ENCODE measurements at places on chromosomes 1 and 21.

DNA sequence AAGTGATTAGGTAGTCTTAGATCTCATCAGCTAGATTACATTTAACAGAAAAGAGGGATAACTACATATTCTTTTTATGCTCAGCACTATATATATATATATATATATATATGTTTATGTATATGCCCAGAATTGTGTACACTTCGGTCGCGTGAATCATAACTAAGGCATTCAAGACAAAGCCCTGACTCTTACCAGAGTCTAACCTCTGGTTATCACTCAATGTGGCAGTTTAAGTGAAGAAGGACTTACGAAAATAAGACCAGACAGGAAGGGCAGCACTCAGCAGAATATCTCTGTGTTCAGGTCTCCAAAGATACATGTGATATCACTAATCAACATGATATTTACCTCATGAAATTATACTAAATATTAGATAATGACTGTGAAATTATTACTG lies 1326.7 kb downstream of the MRPL39 start:
- DNase-seq, result no peak

DNA sequence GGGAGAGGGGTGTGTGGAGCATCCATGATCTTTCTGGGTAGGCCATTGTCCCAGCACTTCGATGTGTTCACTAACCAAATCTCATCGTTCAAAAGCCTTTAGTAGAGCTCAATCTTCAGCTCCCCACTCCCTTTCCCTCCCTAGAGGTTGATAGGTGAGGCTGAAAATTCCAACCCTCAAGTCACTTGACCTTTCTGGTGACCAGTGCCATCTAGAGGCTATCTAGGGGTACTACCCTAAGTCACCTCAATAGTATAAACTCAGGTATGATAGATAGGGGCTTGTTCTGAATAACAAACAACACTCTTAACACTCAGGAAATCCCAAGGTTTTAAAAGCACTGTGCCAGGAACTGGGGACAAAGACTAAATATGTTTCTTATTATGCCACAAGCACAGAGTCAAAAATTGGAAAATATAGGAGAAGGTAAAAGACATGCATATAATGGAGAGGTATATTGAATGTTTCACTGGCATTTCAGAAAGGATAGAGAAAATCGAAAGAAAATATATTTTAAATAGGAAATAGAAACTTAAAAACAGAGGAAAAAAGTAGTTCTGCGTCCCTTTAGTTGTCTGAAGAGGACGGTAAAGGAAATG lies 42.9 kb upstream of the CD53 start:
- peak; percentile 13 for DNase-seq

DNA sequence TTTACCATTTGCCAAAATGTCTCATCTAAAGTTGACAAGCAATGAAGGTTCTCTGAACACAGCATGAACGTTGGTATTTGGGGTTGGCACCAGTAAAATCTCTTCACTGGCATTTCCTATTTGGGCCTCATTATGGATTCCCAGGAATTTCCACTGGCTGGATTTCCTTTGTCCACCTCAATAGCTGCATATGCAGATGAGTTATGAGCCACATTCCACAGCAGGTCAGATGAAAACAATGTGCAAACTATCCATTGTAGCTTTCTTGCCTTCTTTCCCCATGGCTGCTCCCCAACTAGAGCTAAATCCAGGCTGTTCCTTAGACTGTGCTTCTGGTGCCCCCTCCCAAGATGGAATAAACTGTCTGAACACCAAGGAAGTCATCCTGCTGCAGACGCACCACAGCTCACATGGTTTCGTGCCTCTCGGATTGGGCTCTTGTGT lies 168.1 kb upstream of the FGGY start:
- peak; percentile 88 for DNase-seq

DNA sequence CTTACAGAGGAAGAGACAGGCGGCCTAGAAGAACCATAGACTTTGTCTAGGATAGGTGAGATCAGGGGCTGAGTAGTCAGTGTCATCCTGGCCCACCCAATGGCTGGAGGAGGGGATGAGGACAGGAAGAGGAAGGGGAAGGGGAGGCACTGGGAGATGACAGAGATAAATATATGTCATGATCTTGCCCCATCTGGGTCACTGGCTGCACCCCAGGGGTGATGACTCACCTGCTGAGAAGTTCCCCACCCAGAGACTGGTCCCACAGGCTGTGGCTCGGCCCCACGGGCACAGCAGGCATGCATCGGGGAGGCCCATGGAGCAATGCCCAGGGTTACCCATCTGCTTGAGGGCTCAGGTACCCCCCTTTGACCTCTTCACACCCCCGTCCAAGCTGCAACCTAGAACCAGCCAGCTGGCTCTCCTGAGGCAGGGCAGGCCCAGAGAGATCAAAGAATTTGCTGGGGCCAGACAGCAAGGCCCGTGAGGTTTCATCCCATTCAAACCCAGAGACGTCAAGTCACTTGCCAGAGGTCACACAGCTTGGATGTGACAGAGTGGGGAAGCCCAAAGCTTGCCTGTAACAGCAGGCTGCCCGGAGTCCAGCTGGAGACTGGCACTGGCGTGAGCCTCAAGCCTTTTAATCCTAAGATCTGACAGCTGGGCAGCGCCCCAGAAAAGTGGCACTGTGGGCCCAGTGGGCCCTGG lies 34.7 kb upstream of the CASZ1 start:
- no peak for DNase-seq

GRCh38 chr1:168879896-168880734 lies 151.1 kb upstream of the DPT start:
- peak; percentile 53 for DNase-seq

DNA sequence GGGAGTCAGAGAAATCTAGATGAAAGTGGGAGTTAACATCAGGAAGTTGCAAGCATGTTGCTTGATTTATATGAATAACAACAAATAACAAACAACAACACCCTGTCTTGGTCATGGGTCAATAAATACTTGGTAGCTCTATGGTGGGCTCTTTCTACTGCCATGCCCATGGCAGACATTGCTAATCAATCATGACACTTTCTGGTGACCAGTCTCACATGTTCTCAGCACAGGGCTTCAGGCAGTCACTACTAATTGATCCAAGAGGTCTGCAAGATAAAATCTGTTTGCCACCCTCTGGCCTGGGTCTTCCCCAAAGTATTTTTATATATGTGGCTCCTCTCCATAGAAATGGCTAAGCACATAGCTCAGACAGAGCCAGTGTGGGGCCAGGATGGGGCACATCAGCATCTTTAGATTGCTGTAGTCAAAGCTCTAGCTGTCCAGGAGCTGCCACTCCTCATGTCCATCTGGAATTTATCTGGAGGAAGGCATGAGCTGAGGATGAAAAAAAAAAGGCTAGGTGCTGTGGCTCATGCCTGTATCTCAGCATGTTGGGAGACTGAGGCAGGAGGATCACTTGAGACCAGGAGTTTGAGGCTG lies 51.2 kb downstream of the STUM start:
- no peak for DNase-seq

DNA sequence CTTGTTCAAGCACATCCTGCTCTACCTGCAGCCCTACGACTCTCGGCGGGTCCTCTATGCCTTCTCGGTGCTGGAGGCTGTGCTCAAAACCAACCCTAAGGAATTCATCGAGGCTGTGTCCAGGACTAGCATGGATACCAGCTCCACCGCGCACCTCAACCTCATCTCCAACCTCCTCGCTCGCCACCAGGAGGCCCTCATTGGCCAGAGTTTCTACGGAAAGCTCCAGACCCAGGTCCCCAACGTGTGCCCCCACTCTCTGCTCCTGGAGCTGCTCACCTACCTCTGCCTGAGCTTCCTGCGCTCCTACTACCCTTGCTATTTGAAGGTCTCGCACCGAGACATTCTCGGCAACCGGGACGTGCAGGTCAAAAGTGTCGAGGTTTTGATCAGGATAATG lies 74.3 kb upstream of the MORC3 start:
- DNase-seq, result no peak

- DNase-seq, result peak; percentile 8
Measured at GRCh38 chr1:94362466-94363058, 55.6 kb upstream of the ABCD3 start.

GRCh38 chr21:18547347-18547746 lies 143.8 kb upstream of the TMPRSS15 start:
- DNase-seq, result no peak

DNA sequence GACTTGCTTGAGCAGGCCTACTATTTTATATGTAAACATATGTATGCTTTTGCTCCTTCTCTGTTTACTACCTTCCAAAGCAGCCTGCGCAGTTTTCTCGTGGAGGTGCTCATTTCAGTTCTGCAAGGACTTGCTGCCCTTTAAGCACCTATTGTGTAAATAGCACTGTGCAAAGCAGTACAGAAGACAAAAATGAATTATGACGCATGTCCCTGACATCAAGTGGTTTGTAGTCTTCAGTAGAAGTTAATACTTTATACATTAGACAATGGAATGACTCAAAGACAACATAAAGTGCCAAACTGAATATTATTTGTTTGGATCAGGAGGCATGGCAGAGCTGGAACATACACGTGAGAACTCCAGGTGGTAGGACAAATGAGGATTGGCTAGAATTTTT lies 611.7 kb downstream of the LMO4 start:
- DNase-seq, result no peak

DNA sequence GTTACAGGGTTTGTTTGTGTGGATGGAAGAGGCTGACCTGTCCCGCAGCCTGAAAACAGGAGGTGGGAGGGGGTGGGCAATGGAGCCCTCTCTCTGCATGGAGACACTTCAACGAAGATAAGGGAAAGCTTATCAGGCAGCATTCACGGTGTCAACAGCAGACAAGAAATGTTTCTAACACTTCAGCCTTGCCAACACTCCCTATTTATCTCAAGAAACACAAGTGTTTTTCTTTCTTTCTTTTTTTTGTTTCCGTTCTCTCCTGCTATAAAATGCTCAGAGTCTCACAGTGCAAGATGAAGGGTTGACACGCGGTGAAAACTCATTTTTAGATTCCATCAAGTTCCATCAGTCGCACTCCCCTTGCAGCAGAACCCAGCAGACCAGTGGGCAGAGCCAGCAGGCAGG lies 594.4 kb downstream of the MATN1 start:
- no peak for DNase-seq

DNA sequence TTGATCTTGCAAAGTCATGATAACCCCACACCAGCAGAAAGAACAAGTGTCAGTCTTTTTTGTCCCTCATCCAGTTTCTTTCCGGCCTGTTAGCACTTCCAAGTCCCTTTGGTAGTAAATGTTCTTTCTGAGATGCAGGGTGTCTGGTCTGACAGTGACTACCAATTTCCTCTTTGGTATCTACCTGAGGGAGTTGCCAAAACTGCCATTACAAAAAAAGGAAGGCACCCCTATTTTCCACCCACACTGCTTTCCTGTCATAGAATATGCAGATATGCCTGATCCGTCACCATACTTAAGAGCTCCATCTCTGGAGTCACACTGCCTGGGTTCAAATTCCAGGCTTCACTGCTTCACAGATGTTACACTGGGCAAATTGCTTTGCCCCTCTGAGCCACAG lies 72.4 kb downstream of the ZNF281 start:
- DNase-seq, result no peak

DNA sequence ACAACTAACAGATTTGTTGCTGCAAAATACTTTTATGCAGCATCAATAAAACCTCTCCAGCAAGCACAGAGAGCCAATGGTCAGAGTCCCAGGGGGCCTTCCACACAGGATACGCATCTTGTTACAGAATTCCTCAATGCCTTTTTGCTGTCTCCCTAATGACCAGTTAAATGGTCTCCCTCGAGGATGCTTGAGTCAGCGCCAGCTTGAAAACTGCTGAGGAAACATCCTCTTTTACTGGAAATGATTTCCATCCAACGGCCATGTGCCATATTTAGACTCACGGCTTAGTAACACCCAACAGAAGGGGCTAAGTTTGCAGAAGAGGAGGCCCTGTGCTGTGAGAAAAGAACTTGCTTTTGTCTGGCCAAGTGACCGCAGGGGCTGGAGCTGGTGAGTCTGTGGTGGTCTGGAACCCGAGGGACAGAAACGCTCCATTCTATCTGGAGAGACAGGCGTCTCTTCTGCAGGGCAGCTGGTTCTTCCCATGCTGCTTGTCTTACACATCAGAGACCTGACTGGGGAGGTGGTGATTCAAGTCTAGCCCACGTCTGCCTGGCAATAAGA lies 496.4 kb downstream of the SETD4 start:
- DNase-seq, result peak; percentile 99

DNA sequence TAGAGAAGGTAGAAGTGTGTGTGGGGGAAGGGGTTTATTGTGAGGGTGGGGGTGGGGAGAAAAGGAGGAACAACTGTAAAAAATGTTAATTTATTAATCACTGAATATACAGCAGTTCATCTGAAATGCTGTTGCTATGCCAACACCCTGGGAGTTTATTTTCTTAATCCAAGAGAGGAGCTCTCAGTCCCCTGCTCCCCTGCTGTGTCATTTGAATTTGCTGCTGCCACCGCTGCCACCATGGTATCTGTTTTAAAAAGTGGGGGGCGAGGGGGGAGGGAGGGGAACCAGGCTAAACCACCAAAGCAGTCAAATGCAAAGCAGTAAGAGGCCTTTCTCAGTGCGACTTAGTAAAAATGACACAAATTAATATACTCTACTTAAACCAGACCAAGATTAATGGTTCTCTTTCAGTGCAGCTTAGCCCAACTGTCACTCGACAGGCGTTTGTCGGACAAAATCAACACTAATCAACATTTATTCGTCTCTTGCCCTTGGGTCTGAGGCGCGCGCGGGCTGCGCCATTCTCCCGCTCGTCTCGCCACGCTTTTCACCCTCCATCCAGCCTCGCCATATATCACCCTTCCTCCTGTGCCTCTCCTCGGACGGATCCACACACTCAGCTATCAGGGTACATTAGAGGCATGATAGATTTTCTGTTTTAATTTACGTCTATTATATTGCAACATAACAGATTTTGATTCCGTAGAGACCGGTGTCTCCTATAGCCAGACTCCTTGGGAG lies 76.2 kb downstream of the PBX1 start:
- DNase-seq, result no peak

GRCh38 chr1:228781161-228781808 lies 46.0 kb downstream of the RHOU start:
- DNase-seq, result peak; percentile 36

- DNase-seq, result peak; percentile 97
Measured at GRCh38 chr21:42097860-42098454, 26.8 kb downstream of the UMODL1 start.
